Stimulated activated CD4-positive, alpha-beta T cell treated with anti-CD3 and anti-CD28 coated beads, Interleukin-1b, Interleukin-23, amount 100 ng/mL, for 24 hours (primary cell): ENCODE measurements at places on chromosomes 11 and 22.
A peak's percentile ranks its signal among the peaks of the same experiment; 100 is the strongest.

DNA sequence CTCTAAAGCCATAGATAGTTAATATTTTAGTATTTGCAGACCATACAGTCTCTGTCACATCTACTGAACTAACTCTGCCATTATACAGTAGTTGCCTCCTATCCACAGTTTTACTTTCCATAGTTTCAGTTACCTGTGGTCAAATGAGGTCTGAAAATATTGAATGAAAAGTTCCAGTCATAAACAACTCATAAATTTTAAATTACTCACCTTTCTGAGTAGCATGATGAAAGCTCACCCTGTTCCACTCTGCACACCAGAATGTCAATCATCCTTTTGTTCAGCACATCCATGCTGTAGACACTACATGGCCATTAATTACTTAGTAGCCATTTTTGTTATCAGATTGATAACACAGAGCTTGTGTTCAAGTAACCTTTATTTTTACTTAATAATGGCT, 51.7 kb upstream of the ME3 start:
- DNase-seq = no peak

- DNase-seq = no peak
Measured at GRCh38 chr11:7495882-7496551, 10.7 kb downstream of the OLFML1 start.

- DNase-seq = peak; percentile 100
Measured at GRCh38 chr11:64241241-64241490, 271 bp downstream of the FKBP2 start.

DNA sequence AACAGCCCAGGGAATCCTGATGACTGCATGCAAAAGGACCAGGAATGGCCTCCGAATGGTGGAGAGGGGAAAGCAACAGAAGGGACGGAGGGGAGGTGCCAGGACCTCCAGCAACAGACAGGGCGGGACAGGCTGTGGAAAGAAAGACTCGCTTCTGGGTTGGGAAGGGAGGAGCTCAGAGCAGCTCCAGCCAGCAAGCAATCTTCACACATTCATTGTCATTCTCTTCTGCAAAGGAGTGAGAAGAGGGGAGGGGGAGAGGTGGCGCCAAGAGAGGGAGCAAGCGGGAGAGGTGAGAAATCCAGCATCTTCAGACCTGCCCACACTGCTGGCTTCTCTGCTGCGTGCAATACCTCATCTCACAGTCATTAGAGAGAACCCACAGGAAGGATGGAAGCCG, 509.0 kb downstream of the BUD13 start:
- no peak for DNase-seq

- DNase-seq = no peak
Measured at GRCh38 chr11:83613767-83614121, 327.6 kb upstream of the CCDC90B start.

GRCh38 chr11:79219186-79220045, 221.4 kb downstream of the TENM4 start:
- no peak for DNase-seq

DNA sequence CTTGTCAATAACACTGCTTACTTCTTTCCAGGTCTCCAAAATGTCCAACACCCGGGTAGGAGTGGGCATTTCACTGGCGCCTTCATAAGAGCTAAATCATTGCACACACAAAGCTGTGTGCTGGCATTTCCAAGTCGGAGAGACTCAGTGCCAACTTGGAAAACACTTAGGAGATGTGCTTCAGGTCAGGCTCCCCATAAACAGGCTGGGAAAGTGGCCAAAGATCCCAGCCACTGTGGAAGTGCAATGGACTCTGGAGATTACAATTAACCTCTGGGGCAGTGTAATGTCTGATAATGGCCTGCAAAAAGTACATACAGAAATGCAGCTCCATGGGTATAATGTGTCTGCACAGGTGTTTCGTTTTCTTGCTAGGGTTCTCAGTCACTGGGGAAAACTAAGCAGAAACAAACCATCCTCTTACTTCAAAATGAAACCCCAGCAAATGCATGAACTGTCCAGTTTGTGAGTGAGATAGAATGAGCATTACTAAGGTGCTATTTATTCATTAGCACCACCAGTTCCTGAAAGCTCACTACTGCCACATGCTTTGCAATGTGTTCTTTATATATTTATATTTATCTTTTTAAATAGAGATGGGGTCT, 79.0 kb downstream of the ABTB2 start:
- no peak for DNase-seq

DNA sequence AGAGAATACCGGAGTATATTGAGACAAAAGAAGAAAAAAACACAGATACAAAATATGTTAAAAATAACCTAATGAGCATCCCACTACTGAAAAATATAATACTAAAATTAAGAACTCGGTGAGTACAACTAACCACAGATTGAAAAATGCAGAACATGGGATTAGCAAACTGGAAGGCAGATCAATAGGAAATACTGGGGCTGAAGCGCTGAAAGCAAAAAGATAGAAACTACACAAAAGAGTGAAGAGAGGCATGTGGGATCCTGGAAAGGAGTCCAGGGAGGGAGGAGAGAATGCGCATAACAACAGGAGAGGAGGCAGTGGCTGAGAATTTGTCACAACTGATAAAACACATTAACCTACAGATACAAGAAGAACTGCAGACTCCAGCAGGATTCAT, 159.3 kb downstream of the EFCAB6 start:
- no peak for DNase-seq

- DNase-seq = no peak
Measured at GRCh38 chr11:116422956-116423600, 349.7 kb downstream of the BUD13 start.

DNA sequence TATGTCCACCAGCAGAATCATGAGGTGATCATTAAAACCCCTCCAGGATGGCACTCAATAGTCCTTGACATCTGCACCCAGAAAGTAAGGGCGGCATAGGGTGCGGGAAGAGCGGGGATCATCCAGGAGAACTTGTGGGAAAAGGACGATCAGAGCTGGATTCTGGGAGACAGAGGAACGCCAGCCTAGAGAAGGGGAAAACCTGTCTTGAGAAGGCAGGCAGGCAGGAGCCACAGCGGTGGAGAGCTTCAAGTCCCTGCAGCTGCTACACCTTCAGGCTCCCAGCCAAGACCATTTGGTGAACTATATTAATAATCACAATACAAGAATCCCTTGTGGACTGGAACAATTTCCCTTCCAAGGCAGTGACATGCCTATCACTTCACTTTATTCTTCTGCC, 134.3 kb downstream of the BUD13 start:
- DNase-seq = no peak

DNA sequence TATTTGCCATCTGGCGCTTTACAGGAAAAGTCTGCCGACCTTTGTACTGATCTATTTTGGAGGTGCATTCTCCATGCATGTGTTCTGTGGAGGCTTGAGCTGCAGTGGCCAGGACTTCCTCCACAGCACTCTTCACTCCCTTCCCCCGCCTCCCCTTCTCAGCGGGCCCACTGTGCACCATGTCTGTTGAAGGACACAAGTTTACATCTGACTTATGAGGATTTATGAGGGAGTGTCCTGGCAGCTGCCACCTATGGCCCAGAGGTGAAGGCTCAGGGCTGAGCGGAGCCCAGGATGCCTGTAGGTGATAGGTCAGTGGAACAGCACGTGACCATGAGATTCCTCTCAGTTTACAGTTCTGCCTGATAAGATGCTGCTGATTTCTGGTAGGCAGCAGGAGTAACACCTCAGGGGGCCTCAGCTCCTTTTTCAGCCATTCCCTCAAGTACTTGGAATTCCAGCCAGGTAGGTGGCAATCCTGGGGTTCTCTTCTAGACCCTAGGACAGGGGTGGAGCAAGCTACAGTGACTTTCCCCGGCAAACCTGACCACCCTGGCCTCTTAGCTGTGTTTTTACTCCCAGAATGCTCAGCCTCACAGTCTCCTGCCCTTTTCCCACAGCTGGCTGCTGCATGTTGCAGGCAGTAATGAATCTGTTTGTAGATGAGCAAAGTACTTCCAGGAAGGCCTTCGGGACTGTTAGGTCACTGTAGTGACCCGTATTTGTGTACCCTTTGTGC, 59.9 kb downstream of the PPFIBP2 start:
- DNase-seq = no peak

GRCh38 chr22:37267135-37267587, 15.1 kb upstream of the CYTH4 start:
- DNase-seq = peak; percentile 63

DNA sequence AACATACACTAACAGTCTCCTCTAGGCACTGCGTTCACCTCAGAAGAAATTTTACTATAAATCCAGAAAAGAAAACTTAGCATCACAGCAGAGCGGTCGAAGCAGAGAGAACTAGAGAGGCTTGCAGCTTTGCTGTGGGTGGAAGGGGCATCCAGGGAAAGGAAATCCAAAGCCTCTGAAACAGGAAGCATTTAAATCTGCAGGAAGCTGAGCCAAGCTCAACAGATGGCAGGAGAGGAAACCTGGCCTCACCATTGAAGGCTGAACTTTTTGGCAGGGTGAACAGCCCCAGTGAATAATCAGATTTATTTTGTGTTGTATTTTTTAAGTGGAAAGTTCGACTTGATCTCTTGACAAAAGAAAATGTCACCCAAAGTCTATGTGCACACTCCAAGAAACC, 858.1 kb downstream of the OPCML start:
- DNase-seq = no peak

DNA sequence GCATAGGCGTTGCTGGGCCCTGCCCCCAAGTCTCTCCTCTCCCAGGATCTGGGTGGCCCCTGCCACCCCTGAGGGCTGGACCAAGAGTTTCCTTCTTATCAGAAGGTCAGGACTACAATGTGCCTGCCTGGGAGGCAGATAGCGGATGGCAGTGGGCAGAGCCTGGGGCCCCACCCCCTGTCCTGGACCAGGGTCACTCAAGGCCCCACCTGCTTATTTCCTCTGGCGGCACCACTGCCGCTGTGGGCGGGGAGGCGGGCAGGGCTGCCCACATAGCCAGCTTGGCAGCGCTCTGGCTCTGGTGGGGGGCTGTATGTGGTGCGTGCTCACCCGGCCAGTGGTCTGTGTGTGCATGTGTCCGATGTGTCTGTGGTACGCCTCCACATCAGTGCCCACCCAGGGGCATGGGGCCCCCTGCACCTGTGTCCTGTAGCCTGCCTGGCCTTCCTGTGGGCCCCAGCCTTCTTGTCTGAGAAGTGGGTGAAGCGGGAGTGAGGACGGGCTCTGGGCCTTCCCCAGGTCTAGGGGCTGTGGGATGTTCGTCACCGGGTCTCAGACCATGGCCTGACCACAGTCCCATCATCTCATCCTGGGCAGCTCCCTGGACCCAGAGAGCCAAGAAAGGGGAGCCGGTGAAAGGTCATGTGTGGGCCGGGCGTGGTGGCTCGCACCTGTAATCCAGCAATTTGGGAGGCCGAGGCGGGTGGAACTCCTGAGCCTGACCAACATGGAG, 3.0 kb downstream of the GAS2L1 start:
- no peak for DNase-seq

- DNase-seq = no peak
Measured at GRCh38 chr11:47415091-47415854, 6.9 kb downstream of the SLC39A13 start.

DNA sequence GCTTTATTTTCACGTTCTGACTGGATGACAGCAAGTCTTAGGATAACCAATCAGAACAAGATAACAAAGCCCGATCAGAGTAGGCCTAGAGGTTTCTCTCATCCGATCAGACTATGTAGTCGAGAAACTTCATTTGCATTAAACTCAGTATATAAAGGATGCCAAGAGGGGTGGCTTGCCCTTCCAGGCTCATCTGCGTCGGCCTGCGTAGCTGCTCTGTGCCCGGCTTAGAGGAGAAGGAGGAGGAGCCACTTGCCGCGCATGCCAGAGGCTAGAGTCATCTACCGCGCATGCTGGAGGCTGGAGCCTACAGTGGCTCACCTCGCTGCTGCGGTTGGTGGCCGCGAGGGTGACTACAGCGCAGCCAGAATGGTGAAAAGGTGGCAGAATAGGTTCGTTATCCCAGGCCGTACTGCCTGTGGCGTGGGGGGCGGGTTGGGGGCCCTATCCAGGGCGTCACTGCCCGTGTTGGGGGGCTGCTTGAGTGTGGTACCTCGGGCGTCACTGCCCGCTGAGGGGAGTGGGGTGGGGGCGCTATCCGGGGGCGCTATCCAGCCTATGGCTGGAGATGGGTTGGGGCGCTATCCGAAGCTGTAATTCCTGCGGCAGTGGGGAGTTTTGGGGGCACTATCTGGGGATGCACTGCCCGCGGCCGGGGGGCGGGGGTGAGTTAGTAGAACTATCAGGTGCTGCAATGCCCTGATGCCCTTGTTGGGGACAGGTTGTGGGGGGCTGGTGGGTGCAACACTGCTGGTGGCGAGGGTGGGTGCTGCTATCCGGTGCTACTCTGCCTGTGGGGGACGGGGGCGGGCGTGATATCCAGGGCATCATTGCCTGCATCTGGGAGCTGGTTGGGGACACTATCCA, at the start of gene RFPL2:
TSS of gene RFPL2 (minus strand) at position 218 of the 867 bp plus-strand sequence. CDS start 2,622 bp downstream, outside the sequence.
- DNase-seq = no peak

DNA sequence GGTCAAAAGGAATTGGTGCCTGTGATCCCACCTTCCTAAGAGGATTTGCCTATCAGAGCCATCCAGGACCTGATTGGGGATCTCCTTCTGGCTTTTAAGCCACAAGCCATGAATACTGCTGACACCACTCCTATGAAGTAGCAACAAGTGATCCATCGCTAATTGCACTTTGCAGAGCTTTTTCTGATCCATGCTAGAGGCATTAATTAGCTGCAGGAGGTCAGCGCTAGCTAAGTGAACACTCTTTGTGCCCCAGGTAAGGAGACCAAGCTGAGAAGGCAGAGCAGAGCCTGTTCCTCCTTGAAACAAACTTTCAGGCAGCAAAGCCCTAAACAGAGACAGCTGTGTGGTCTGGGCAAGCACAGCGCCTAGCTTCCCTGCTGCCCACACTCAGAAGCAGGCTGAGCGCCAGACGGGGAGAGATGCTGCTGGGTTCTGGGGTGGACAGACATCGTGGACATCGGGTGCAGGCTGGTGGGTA, 122.2 kb downstream of the ABTB2 start:
- no peak for DNase-seq

DNA sequence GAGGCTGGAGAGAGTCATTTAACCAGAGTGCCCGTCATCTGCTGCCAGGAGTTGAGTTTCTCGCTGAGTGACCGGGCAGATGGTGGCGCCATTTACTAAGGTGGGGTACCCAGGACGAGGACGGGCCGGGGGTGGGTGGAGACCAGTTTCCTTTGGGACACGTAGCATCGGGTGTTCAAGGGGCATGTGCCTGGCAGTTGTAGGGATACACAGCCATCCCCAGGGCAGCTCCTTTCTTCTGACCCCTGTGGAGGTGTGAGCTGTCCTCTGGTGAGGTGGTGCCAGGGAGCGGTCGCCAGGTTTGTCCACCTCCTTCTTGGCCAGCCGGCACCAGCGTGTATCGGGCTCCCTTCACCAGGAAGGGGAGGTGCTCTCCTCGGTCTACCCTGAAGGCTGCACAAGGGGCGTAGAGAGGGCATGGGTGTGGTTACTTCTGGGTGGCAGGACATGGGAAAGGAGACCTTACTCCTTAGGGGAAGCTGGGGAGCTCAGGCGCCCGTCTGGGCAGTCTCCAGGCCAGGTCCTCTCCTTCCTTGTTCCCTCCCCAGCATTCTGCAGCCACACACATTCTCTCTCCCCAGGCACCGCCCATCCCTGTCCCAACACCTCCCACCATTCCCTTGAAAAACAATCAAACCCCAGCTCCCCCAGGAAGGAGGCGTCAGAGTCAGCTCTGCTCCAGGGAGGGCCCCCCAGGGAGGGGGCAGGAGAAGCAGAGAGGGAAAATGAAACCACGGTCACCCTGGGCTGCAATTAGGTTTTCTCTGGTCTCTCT, 10.3 kb upstream of the MB start:
- peak; percentile 28 for DNase-seq
